Activated CD4-positive, alpha-beta T cell treated with anti-CD3 and anti-CD28 coated beads, Interleukin-2, amount 50 U/mL, for 4 hours (primary cell): ENCODE measurements at places on chromosomes 3 and 15.

GRCh38 chr3:45895686-45896468, 9.5 kb downstream of the CCR9 start:
- no peak for DNase-seq

GRCh38 chr3:13019243-13020095, 53.8 kb downstream of the IQSEC1 start:
- DNase-seq: no peak

- DNase-seq: no peak
Observed at GRCh38 chr3:105805404-105805803, 63.4 kb downstream of the CBLB start.

GRCh38 chr3:125010393-125010792, 45.4 kb downstream of the HEG1 start:
- DNase-seq: no peak

GRCh38 chr3:127034195-127034989, 51.5 kb downstream of the PLXNA1 start:
- no peak for DNase-seq
